Kidney (tissue), 22 donors: ENCODE measurements at places on chromosomes 3 and 15. TPM values are rescaled to one million over a fixed set of nuclear protein-coding genes. Genes with fewer than 3 reads are reported as not detected.

The ARPIN gene
- polyA plus RNA-seq = 11.7 TPM

DNA sequence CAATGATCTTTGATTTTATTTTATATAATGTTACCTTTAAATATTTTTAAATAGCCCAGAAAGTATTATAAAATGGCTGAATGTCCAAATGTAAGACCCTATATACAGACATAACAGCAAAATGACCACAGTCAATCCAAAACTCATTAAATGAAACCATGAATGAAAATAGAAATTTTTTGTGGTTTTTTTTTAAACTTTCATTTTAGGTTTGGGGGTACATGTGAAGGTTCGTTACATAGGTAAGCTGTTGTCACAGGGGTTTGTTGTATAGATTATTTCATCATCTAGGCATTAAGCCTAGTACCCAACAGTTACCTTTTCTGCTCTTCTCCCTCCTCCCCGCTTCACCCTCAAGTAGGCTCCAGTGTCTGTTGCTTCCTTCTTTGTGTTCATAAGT, 108.8 kb downstream of the FAIM start:
- no peaks in the 10 kb centered on the region for H3K27me3 ChIP-seq
- no peak overlapping the region for H3K27ac ChIP-seq
- H3K4me1 ChIP-seq = no peaks in the 10 kb centered on the region
- DNase-seq = no peak
- no peaks in the 10 kb centered on the region for H3K36me3 ChIP-seq

- H3K27me3 ChIP-seq = no peaks in the 10 kb centered on the region
- H3K27ac ChIP-seq = no peak overlapping the region
- no peaks in the 10 kb centered on the region for H3K36me3 ChIP-seq
- no peak overlapping the region for H3K4me3 ChIP-seq
- H3K4me1 ChIP-seq = no peaks in the 10 kb centered on the region
Observed at GRCh38 chr15:56019819-56020486, 26.5 kb upstream of the NEDD4 start.

The FOXB1 gene
- polyA plus RNA-seq = not detected

DNA sequence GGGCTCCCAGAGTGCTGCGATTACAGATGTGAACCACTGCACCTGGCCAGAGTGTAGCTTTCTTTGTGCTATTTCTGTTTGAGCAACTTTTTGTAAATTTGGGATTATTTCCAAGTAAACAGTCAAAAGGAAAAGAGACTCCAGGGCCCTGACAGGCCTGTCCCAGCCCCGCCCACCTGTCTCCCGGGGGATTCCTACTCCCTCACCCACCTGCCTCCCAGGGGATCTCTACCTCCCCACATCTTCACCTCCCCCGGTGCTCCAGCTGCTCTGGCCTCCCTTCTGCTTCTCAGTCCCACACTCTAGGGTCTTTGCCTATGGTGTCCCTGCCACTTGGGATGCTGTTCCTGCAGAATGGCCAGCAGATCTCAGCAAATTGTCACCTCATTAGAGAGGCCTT, 7.0 kb downstream of the RHCG start:
- DNase-seq = no peak
- H3K27ac ChIP-seq = no peak overlapping the region

The HYAL2 gene
- 93.2 TPM for polyA plus RNA-seq

The ROPN1 gene
- polyA plus RNA-seq = not detected

The PPP2R3A gene
- 16.6 TPM for polyA plus RNA-seq

DNA sequence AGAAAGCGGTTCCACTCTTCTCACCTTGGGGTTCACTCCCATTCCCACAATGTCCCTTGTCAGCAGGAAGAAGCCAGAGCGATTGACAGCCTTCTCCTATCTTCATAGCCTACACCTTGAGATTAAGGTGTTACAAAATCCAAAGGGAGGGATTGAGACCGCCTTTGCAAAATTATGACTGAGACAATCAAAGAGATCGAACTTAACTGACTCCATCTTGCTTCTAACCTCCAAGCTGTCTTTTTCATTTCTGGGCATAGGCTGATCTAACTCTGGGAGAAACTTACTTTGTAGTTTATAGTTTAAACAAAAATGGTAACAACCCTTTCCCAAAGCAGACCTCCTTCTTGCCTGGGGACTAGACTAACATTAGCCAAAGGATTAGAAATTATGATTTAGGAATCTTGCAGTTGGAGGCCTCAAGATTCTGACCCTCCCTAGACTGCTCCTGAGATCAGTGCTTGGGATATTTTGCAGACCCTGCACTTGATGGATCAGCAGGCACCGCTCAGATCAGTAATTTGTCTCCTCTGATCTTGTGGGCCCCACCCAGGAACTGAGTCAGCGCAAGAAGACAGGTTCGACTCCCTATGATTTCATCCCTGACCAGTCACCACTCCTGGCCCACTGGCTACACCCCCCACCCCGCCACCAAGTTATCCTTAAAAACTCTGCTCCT, 40.0 kb downstream of the PAQR5 start:
- peak overlapping the region; percentile 65 for H3K27ac ChIP-seq
- DNase-seq = no peak
- no peaks in the 10 kb centered on the region for H3K36me3 ChIP-seq

DNA sequence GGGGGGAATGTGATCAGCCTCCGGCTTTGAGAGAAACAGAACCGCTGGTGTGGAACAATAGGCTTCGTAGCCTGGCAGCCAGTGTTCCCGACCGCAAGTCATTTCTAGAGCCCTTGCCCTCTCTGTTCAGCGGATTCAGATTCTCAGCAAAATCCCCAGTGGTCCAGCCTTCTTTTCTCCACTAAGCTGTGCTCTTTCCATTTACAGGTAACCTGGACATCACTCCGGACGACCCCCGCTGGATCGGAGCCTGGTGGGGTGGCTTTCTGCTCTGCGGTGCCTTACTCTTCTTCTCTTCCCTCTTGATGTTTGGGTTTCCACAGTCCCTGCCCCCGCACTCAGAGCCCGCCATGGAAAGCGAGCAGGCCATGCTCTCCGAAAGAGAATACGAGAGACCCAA, 250.6 kb downstream of the SLCO3A1 start:
- DNase-seq = no peak
- H3K36me3 ChIP-seq = no peaks in the 10 kb centered on the region
- no peaks in the 10 kb centered on the region for H3K4me1 ChIP-seq
- no peak overlapping the region for H3K27ac ChIP-seq
- no peak overlapping the region for H3K4me3 ChIP-seq
- H3K27me3 ChIP-seq = no peaks in the 10 kb centered on the region

DNA sequence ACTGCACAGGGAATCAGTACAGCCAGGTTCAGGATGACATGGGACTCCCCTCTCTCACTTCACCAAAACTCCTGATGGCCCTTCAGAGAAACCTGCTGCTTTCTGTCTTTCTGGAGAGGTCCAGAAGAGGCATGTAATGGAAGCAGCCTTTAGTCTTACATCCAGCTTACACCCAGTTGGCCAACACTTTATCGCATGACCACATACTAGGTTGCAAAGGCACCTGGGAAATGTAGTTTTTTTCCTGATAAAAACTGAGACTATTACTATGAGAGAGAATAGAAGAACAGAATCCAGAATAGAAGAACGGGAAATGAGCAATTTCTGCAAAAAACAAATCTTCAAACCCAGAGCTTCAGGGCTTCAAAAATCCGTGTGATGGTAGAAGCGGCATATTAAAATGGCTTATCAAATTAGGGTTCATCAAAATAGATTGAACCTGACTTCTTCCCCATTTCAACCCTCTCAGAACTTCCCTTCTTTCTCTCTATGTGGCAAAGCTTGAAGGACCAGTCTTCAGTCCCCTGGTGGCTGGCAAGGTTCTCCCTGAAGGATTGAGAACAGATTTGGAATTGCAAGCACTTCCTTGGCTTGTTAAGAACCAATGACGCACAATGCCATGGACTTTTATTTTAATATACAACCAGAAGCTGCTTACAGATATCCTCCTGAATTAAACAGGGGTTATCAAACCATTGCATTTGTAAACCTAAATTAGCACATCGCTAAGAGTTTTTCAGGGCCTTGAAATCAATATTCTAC, 34.4 kb downstream of the CORO2B start:
- DNase-seq = no peak
- H3K4me1 ChIP-seq = peaks cover 18% of the 10 kb centered on the region
- no peaks in the 10 kb centered on the region for H3K36me3 ChIP-seq
- H3K27ac ChIP-seq = no peak overlapping the region
- H3K27me3 ChIP-seq = no peaks in the 10 kb centered on the region

The EIF4G1 gene
- 118 TPM for polyA plus RNA-seq

GRCh38 chr15:42903388-42904324, 16.9 kb downstream of the TTBK2 start:
- H3K27ac ChIP-seq = no peak overlapping the region
- DNase-seq = no peak
- no peaks in the 10 kb centered on the region for H3K27me3 ChIP-seq
- no peak overlapping the region for H3K4me3 ChIP-seq

The BFSP2 gene
- polyA plus RNA-seq = 0.86 TPM

The RTP4 gene
- polyA plus RNA-seq = 5.4 TPM

The SKOR1 gene
- 0.22 TPM for polyA plus RNA-seq
